ENCODE measurements at places on chromosomes 1 and 21.

DNA sequence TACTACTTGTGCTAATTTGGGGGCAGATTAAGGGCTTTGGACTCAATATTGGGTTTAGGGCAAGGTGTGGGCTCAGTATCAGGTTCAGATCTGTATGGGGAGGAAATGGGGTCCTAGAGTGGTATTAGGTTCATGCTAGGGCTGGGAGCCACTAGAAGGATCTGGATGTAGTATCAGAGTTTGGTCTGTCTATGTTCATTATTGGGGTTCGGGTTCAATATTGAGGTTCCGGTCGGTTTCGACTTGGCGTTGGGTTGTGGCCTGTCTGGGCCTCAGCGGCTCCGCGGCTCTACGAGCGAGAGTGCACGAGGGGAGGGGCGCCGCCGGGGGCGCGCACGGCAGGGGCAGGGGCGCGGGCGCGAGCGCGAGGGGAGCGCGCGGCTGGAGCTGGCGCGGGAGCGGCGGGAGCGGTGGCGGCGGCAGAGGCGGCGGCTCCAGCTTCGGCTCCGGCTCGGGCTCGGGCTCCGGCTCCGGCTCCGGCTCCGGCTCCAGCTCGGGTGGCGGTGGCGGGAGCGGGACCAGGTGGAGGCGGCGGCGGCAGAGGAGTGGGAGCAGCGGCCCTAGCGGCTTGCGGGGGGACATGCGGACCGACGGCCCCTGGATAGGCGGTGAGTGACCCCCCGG lies at the start of gene PTPRF:
PTPRF (plus strand) TSS at position 401 of the 624 bp plus-strand sequence. CDS start 14,193 bp downstream, outside the sequence.
- DNase-seq = no peak

GRCh38 chr1:74571493-74571800 lies 59.0 kb upstream of the LRRC53 start:
- no peak for DNase-seq

DNA sequence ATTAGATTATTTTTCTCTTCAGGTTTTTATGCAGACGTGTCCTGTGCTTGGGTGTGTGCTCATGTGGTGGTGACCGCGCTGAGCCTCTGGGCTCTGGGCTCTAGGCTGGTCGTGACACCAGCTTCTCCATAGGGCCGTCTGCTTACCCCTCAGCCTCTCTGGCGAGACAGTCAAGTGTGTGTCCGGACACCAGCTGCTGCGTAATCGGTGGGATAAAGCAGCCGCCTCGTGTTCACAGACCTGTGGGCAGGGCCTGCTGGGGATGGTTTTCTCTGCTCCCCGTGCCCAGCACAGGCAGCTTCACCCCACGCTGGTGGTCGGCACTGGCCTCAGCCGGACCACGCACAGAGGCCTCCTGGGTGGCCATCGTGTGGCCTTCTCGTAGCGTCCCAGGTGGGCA lies 33.6 kb upstream of the DIP2A start:
- DNase-seq = no peak

GRCh38 chr21:31846690-31847089 lies 26.1 kb upstream of the HUNK start:
- no peak for DNase-seq

- DNase-seq = no peak
These were observed 61.5 kb downstream of the SYT2 start for GRCh38 chr1:202648605-202649226.

- DNase-seq = no peak
These were observed 325.8 kb downstream of the SMYD3 start for GRCh38 chr1:246181241-246181640.

- no peak for DNase-seq
These were observed 72.3 kb upstream of the ADAM30 start for GRCh38 chr1:119968601-119969000.

- no peak for DNase-seq
These were observed 178.2 kb downstream of the ADGRL2 start for GRCh38 chr1:81978945-81979344.

GRCh38 chr1:168484083-168484482 lies 59.7 kb downstream of the XCL2 start:
- DNase-seq = no peak

DNA sequence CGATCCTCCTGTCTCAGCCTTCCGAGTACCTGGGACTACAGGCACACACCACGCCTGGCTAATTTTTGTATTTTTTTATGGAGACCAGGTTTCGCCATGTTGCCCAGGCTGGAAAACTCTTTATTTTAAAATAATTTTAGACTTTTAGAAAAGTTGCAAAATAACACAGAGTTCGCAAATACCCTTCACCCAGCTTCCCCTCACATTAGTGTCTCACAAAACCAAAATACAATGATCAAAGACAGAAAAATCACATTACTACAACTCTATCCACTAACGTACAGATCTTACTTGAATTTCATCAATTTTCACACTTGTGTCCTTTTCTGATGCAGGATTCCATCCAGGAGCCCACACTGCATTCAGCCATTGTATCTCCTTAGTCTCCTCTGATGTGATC lies 58.8 kb upstream of the ERRFI1 start:
- no peak for DNase-seq

Data from stimulated activated CD8-positive, alpha-beta memory T cell treated with anti-CD3 and anti-CD28 coated beads, Interleukin-7, amount 100 ng/mL, for 1 hour (primary cell).